ENCODE measurements at places on chromosomes 4 and X.

DNA sequence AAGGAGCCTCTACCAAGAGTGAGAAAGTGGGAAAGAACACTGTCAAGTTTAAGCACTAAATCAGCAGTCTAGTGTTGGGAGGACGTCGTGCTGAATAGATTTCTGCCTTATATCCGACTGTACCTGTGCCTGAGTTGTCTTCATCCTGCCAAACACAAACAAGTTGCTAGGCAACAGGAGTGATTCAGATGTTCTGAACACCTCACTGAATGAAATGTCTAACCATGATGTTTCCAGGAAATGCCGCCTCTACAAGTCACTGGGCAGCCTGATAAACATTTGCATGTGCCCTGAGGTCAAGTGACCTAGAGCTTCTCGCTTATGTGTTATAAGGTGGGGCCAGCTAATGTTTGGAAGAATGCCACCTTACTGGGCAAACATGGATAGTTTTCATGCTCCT is 37.9 kb downstream of the SGMS2 start:
- peak; percentile 2 for DNase-seq

GRCh38 chr4:189792924-189793618 is 147.6 kb upstream of the FRG1 start:
- DNase-seq, result peak; percentile 26

DNA sequence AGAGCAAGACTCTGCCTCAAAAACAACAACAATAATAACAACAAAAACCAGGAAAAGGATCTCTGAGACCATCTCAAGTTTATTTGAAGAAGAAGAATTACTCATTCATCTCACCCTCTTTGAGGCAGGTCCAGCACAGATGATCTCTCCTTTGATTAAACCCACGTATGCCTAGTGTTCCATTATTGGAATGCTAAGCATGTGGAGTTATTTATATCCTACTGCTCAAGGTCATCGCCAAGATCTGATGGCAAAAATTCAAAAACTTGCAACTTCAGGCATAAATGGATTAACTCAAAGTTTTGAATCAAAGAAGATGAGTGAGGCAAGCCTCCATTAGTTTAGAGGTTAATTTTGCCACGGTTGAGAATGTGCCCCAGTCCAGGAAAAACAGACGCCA is 184.2 kb downstream of the DHRSX start:
- no peak for DNase-seq

DNA sequence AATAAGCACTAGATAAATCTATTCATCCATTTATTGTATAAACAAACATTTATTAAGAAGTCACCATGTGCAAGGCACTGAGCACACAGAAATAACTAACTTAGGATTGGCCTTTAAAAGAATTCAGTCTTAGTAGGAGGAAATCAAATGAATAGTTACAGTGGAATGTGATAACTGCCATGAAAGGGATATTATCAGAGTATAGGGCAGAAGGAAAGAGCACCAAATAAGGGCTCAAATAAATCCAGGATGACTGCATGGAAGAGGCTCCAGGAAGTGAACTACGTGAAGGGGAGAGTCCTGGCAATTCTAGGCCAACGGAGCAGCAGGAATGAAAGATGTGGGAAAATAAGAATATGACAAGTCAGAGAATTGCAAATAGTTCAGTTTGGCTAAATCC is 406.0 kb downstream of the INPP4B start:
- no peak for DNase-seq

GRCh38 chrX:50206753-50207152 is 2.2 kb downstream of the CCNB3 start:
- no peak for DNase-seq

DNA sequence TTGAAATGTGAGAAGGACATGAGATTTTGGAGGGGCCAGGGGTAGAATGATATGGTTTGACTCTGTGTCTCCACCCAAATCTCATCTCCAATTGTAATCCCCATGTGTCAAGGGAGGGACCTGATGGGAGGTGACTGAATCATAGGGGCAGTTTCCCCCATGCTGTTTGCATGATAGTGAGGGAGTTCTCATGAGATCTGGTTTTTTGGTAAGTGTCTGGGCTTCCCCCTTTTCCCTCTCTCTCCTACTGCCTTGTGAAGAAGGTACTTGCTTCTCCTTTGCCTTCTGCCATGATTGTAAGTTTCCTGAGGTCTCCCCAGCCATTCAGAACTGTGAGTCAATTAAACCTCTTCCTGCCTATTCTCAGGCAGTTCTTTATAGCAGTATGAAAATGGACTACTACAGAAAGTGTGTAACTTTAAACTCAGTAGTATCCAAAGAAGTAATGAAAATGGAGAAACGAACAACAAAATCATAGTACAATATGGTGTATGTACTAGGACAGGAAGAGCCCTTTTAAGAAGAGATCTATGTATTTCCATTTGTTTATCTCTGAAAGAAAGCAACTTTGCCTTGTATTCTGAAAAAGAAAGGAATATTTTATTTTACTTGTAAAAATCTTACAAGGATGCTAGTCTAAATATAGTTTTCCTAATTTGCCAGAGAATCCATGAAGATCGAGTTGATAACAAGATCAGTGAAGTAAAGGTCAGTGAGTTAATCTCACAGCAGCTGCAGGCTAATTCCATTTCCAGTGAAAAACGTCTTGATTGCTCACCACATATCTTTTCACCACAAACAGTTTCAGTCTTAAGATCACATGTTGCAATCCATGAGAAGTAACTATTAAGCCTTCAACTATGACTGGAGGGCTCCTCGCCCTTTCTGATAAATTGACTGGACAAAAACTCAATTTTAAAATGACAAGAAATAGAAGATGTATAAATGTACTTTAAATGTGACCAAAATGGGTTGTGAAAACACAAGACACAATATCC is 20.5 kb downstream of the PKD2 start:
- DNase-seq, result no peak

GRCh38 chr4:181659202-181659601 is 584.0 kb upstream of the TENM3 start:
- DNase-seq, result no peak

DNA sequence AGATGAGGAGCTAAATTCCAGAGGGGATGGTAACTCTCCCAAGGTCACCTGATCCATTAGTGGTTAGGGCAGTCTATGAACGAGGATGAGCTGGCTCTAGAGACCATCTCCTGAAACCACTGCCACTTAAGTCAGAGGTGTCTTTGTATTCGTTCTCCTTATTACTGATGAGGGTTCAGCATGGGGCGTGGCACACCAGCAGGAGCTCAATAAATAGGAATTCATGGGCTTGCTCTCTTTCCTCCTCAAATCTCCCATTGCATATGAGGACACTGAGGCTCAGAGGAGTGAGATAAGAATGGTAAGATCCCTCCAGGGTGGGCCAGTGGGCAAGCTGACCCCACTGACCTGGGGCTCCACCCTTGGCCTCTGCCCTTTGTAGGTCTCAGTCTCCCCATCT is 1.7 kb upstream of the GATA1 start:
- DNase-seq, result no peak

DNA sequence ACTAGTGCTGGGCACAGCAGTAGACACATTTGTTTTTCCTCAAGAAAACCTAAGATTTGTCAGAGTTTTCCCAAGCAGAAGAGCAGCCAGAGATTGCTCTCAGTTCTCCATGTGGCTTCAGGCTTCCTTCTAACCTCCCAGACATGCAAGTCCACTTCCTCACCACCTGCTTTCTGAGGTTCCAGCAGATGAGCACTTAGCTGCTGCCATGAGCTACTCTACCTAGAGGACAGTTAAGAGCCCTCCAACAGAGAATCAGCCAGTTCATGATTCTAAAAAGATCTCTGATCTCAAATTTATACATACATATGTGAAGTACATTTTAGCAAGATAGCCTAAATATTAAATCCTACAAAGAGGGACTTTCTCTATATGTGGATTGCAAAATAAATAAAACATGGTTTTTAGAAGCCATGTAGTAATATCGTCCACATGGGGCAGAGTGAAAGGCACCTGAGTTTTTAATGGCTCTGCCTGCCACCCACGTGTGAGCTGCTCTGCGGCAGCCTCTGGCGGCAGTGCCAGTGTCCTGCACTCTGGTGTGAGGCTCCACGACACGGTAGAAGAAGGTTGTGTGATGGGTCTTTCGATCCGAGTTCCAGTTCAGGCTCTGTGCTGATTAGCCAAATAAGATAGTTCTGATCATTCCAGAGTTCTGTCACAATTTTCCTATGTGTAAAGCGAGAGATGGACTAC is 10.3 kb downstream of the CYP4V2 start:
- peak; percentile 60 for DNase-seq

- no peak for DNase-seq
These were observed 208.7 kb downstream of the PDGFC start for GRCh38 chr4:156762851-156763250.

DNA sequence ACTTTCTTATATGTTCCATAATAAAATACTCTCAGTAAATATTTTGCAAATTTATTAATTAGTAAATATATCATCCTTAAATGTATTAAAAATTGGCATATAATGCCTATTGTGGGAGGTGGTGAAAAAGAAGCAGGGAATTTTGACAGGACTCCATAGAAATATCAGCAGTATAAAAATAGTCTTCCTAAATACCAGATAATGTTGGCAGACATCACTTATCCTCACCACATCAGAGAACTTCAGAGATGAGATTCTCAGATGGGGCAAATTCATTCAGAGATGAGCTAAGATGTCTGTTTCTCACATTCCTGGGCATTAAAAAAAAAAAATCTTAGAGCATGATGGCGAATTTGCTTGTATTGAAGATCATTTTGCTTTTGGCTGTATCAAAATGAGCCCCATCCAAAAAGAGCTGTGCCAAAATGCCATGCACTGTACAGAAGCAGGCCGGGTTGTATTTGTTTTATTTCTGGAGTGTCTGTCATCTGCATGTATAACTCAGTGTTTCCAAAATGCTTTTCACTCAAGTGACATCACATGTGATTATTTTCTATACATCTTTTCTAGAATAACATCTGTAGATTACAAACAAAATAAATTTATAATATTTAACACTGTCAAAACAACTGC is 41.7 kb downstream of the ATP8A1 start:
- no peak for DNase-seq

- no peak for DNase-seq
These were observed 40.7 kb upstream of the KLF3 start for GRCh38 chr4:38623260-38623659.

- DNase-seq, result no peak
These were observed 669.9 kb upstream of the NR3C2 start for GRCh38 chr4:149112109-149112508.

- DNase-seq, result no peak
These were observed 314.6 kb downstream of the CCSER1 start for GRCh38 chr4:90441770-90442169.

DNA sequence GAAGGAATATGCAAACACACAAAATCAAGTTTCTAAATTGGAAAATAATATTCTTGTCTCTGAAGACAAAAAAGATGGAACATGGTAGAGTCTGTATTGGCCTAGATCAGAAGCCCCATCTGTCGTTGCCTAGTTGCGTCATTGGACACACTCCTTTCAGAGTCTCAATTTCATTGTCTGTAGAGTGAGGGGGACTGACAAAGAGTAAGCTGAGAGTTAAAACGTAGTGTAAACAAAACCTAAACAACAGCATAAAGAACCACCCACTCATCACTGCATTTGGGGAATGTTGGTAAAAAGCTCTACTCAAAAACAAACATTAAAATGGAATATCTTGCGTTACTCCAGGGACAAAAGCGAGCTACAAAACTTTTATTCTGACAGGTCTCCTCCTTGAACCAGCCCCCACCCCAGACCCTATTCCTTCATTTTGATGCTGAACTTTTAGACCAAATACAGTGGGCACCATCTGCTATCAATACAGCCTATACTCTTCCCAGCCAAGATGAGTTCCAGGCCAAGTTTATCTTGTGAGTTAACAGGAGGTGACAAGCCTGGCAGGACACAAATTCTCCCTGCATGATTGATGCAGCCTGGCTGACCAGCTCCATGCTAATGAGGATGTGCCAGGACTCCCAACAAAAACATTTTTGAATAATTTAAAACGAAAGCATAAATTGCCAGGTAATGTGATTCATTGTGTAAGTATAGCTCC is 125.2 kb downstream of the COL25A1 start:
- no peak for DNase-seq

DNA sequence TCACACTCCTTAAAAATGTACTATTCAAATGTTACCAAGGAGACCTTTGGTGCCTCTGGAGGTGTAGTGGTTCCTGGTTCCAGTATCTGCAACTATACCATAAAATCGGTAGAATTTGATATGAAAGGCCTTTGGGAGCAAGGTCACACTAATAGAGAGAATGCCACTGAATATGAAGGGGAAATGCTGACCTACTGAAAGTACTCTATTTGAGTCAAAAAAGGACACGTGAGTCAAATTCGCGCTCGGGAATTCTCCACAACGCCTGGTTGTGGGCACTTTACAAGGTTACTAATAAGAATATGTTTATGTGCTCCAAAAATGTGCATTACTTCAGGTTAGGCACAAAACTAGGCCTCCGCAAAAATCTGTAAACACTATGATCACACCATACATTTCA is 39.5 kb upstream of the RELL1 start:
- no peak for DNase-seq

DNA sequence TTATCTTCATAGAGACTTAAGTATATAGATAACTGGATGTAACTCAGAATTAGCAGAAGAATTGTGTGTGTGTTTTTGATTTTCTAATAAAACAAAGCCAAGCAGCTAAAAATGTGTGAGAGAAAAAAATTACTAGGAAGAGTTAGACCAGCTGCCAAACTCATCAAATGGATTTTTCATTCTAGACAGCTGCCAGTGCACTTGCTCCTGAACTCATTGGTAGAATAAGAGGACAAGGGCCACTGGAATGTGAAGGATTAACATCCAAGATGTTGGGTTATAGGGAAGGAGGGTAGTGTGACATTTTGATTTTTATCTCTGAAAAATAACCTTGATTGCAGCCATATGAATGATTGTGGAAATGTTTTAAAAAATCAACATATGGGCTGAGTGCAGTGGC is 49.7 kb downstream of the EGF start:
- no peak for DNase-seq

- no peak for DNase-seq
These were observed 2.7 kb downstream of the EXOC1L start for GRCh38 chr4:55822329-55822728.

DNA sequence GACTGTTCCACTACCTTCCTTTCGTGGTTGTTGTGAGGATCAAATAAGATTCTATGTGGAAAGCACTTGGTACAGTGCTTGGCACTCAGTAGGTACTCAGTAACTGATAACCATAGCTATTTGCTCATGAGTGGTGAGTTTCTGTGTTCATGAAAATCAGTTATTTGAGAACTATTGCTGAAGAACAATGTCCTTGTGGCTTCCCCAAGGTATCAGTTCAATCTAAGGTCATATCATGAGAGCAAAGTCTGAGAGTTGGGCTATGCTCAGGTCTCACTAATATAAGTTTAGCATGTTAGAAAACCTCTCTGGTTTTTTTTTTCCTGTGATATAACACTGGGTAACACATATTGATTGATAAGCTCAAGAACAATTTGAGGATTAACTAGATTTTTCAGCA is 147.8 kb downstream of the GRIA3 start:
- no peak for DNase-seq

DNA sequence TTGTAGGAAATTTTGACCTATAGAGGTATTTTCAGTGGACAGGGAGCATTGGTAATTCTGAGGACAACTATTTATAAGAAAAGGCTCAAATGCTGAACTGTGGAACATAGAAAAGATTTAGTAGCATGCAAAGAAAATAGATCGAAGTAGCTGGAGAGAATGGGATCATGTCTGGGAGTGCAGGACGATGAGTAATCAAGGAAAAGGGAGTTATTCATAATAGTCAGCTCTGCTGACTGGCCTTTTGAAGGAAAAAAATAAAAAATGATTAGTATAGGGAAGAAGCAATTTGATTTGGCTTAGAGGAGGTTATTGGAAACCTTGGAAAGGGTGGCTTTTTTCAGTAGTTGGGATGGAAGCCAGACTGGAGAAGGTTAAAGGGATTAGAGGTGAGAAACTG is 22.9 kb upstream of the ANK2 start:
- DNase-seq, result no peak

GRCh38 chrX:46152756-46153155 is 392.5 kb downstream of the ZNF674 start:
- DNase-seq, result no peak

Measured in stimulated activated CD4-positive, alpha-beta T cell treated with anti-CD3 and anti-CD28 coated beads, TNF-alpha, amount 100 ng/mL, for 24 hours (primary cell).